ENCODE measurements at places on chromosomes 11 and 22.

DNA sequence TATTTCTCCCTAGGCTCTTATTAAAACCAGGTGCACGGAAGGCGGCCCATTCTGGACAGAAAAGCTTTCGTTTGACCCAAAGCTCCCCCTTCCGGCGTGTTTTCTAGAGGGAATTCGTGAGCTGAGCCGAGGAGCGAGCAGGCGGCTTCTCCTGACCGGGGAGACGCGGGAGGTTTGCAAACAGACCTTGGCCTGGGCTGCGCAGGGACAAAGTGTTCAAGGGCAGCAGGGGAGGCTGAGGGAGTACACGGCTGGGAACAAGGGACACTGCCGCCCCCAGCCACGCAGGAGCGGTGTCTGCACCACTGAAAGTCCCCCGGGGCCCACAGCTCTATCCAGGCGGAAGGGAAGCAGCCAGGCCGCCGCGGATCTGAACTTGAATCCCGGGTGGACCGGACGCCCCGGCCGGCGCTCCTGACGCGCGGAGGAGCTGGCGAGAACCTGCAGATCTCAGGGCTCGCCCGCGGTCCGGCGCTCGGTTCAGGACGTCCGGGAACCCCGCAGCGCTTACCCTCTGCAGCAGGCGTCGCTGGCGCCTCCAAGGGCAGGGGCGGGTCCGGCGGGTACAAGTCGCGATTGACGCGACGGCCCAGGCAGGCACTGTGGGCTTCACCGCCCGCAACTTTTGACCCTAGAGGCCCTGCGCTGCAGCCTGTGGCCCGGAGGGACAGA is 101.9 kb downstream of the WT1 start:
- DNase-seq, result no peak

DNA sequence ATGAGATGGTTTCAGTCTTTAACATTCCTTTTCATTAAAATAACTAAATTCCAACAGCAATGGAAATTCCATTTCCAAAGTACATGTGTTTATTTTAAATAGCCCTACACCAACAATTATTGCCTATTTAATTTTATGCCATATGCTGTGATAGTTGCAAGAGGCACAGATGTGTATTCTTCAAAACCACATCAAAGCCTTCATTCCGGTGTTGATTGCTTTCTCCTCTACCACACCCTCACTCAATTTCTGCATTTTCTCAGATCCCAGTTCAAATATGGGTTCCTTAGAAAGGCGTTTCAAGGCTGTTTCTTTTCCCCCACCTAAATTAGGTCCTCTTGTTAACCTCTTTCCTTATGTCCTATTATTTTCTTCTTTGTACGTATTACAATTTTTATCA is 6.0 kb upstream of the HSD17B12 start:
- no peak for DNase-seq

GRCh38 chr11:88293931-88294330 is 43.6 kb downstream of the CTSC start:
- DNase-seq, result no peak

DNA sequence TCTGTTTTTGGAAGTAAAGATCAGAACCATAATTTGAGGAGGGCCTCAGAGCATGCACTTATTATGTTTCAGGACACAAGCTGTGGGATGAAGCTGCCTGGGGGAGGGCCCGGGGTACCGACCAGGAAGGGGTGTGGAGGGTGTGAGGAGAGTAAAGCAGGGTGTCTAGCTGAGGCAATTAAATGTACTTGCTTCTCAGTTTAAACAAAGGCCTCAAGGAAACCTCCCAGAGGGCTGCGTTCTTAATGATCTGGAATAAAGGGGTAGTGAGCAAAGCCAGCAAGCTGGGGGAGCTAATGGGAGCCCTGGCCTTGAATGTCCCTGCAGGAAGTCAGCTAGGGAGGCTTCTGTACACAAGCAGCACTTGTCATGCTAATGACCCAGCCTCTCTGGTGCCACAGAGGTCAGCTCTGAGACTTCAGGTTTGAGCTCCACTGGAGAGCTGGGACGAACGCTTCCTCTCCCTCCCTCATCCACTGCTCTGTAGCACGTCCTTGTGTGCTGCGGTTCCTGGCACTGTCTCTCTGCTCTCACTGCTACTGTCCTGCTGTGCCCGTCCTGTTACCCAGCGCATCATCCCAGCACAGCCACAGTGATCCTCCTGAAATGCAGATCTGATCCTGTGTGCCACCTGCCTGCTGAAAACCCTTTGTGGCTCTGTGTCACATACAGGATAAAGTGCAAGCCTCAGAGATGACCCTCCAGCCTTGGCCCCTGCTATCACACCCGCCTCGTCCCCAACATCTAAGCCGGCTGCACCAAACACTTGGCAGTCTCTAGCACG is 159.7 kb downstream of the DBX1 start:
- no peak for DNase-seq

GRCh38 chr22:35204807-35205775 is 52.2 kb upstream of the HMGXB4 start:
- DNase-seq, result no peak

DNA sequence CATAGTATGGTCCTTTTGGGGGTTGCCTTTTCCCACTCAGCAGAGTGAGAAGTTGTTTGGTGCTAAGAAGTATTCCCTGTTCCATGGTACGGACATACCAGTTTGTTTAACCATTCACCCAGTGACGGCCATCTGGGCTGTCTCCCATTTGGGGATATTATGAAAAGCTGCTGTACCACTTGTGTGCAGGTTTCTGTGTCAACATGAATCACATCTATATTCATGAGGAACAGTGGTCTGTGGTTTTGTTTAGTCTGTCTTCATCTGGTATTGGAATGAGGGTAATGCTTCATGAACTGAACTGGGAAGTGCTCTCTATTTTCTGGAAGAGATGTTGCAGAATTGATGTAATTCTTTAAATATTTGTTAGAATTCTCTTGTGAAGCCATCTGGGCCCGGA is 89.5 kb downstream of the TRMU start:
- no peak for DNase-seq

- no peak for DNase-seq
These were observed 40.5 kb upstream of the PITPNB start for GRCh38 chr22:27959335-27960090.

- no peak for DNase-seq
These were observed 34.5 kb upstream of the TH start for GRCh38 chr11:2205981-2206690.

DNA sequence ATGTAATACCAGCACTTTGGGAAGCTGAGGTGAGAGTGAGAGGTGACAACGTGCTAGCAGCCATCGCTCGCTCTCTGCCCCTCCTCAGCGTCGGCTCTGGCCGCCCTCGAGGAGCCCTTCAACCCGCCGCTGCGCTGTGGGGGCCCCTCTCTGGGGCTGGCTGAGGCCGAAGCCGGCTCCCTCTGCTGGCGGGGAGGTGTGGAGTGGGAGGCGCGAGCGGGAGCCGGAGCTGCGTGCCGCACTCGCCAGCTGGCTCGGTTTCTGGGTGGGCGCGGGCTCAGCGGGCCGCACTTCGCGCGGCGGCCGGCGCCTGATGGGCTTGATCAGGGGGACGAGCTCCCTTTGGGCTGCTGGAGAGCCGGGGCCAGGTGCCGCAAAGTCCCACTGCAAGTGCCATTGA is 98.9 kb upstream of the UBASH3B start:
- no peak for DNase-seq

GRCh38 chr11:74570266-74571061 is 21.9 kb upstream of the POLD3 start:
- no peak for DNase-seq

GRCh38 chr11:80084608-80085007 is 643.8 kb upstream of the TENM4 start:
- no peak for DNase-seq

DNA sequence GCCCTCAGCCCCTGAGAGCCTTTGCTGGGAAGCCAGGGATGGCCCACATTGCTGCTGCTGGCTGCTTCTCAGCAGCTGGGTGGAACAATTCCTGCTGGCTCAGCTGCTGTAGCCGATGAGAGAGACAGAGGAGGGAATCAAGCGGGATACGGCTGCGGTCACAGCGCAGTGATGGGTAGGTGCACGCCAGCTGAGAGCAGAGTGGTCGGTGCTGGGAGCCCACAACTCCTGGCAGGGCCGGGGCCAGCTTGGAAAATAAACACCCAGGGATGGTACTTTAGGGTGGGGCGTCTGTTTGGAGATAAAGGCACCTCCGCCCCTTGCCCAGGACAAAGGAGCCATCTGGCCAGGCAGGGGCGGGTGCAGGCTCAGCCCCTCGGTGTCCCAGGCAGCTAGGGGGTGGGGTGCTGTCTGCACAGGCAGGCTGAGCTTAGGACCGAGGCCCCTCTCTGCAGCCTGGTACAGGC is 480.5 kb downstream of the MIAT start:
- DNase-seq, result no peak

- no peak for DNase-seq
These were observed 1727.5 kb downstream of the LRRC4C start for GRCh38 chr11:39732001-39732400.

GRCh38 chr11:2721210-2721916 is 21.6 kb upstream of the KCNQ1OT1 start:
- no peak for DNase-seq

DNA sequence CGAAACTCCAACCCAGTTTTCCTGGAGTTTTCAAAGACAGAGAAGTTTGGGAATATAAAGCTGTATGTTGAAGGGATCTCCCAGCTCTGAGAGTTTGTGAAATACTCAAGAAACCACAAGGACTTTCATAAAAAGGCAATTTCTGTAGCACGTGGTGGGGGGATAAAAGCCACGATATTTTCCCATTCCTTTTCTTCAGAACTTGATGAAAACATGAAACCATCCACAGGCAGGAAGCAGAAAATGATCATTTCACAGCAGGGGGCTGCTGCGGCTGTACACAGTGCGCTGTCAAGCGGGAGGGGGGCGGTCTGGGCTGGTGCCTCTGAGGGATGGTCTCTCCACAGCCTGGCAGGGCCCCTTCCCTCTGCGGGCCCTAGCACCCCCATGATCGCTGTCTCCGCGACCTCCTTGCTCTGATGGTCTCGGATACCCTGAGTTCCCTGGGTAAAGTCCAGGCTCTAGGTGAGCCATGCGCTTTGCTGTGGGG is 423.2 kb downstream of the MN1 start:
- no peak for DNase-seq

DNA sequence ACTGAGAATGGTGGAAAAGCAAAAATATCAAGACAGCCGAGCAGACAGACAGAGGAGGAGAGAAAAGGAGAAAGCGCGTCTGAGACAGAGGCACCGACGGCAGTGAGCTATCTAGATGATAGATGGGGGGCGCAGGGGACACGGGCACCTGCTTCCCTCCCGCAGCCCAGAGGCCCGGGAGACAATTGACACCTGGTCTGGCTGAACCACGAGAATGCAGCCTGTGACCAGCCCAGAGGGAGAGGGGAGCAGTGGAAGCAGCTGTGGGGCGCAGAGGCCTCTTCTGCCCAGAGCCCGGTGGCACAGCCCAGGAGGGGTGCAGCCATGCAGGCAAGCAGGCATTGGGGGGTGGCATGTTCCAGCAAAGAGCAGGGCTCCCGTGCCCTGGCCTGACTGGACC is 48.2 kb downstream of the ELFN2 start:
- no peak for DNase-seq

GRCh38 chr22:47276450-47276820 is 514.0 kb downstream of the TBC1D22A start:
- no peak for DNase-seq

DNA sequence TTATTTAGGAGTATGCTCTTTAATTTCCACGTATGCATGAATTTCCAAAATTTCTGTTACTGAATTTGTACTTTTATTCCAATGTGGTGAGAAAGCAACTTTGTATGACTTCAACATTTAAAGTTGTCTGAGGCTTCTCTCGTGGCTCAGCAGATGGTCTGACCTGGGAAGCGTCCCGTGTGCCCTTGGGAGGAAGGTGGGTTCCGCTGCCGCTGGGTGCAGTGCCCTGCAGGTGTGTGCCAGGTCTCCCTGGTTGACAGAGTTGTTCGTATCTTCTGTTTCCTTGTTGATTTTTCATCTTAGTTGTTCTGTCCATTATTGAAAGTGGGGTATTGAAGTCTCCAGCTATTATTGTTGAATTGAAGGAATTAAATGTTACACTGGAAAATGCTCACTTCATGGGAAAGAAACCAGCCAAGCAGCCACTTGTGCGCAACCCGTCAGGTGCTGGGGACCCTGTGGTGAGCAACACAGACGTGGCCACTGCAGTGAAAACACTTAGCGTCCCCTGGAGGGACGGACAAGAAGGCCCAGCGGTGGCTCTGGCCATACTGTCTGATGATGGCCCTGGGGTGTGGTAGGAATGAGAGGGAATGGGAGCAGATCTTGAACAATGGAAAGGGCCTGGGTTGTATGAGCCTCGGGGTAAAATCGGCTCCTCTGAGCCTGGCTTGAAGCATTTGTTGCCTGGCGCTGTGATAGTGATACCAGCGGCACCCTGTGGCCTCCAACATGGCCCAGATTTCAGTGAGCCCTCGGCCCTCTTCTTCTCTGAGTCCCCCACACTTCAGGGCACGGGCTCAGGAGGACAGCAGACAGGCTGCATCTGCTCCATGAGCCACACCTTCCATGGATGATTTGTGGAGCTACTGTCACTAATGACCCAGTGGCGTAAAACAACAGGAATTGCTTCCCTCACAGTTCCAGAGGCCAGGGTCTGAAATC is 31.5 kb upstream of the KRTAP5-7 start:
- no peak for DNase-seq

Measured in stimulated activated CD8-positive, alpha-beta memory T cell treated with anti-CD3 and anti-CD28 coated beads, Interleukin-15, amount 100 ng/mL, for 4 hours (primary cell).